ENCODE measurements at places on chromosomes 4 and X.

DNA sequence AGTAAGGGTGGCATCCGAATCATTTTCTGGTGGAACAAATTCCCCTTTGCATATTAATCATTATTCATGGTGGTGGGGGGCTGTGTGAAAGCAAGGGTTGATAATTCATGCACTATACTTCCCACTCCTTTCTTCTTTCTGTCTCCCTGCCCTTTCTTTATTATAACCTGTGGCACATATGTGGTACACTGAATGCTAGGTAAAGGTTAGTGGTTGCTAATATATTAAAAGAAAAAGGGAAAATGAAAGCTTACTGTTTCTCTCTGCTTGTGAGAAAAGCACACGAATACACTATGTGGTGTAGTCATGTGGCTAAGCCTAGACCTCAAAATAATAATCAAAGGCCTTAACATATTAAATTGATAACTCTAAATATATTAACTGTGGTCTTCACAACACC is 178.4 kb upstream of the RPS6KA3 start:
- no peak for DNase-seq

DNA sequence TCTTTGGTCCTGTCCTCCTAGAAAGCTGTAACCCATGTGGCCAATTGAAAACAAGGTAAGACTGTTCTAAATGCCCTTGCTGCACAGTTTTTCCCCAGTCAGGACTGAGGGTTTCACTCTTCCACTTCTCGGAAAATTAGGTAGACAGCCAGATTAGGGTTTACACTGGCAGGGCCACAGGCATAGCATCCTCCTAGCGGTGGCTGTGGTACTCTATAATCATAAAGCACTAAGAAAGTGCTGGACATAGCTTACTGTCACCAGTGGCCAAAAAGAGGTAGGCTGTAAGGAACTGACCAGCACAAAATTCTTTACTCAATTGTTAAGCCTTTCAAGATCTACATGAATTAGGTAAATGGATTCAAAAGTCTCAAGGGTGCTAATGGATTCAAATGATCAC is 11.6 kb upstream of the USP46 start:
- no peak for DNase-seq

DNA sequence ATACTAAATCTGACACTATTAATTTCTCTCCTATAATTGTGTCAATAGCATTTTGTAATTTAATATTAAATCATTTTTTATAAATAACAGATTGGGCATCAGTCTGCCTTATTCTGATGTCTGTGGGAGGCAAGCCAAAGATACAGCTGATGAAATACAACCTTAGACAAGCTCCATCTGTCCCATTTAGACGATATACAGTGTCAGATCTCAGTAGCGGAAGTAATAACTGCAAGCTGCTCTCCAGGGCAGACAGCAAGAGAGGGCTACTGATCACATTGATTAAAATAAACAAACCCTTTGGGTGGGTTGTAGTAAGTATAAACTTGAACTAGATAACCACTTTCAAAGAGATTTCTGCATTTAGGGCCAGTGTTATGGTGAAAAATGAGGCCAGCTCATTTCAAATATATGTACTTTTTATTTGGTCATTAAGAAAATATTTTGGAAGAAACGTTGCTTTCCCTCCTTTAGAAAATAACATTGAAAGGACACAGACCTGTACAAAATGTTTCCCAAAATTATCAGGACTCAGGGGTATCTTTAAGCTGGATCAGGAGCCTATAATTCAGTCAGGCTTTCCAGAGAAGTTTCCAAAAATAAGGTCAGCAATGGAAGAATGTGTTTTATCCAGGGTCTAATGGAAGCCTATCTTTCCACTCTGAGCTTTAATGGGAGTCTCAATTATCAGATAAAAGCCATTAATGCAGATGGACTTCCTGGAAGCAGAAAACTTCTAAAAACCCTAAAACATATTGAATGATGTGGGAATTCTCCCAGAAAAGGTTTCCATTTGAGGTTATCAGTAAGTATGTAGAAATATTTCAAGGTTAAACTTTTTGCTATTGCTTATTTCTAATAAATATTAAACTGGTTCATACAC is 1028.8 kb upstream of the IGFBP7 start:
- no peak for DNase-seq

GRCh38 chrX:10931976-10932375 is 179.2 kb upstream of the HCCS start:
- DNase-seq: no peak

DNA sequence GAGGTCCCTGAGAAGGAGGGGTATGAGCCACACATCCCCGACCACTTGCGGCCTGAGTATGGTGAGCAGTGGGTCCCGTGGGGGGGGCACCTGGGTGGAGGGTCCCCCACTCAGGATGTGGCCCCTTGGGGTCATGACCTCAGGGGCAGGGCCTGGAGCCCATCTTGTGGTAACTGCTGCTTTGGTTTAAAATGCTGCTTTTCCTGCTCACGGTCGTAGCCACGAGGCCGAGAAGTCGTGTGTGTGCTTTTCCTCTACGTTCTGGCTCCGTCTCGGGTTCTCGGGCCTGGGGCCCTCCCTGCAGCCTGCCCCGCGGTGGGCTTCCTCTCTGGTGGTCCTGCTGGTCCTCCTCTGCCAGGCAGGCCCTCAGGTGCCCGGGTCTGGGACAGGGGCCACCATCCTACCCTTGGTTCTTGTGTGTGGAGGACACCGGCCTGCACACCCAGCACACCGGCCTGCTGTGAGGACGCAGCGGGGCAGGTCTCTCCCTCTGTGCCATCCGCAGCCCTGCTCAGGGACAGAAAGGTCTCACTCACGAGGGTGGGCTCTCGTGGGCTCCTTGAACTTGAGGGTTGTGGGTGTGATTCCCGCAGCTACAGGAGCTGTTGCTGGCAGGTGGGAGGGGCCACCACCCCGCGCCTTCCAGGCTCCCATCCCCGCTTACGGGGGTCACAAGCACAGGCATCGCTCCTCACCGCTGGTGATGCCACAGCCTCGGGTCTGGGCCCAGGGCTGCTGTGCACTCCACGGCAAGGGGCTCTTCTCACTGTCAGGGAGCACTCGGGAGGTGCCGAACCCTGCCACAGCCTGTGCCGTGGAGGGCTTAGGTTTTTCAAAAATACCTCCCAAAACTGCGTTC is 19.6 kb downstream of the UVSSA start:
- no peak for DNase-seq

GRCh38 chr4:89119836-89120235 is 8.5 kb downstream of the TIGD2 start:
- DNase-seq: no peak

- no peak for DNase-seq
Observed at GRCh38 chr4:153010146-153010545, 74.0 kb downstream of the FHDC1 start.

GRCh38 chr4:156390599-156391324 is 437.1 kb upstream of the CTSO start:
- DNase-seq: no peak

DNA sequence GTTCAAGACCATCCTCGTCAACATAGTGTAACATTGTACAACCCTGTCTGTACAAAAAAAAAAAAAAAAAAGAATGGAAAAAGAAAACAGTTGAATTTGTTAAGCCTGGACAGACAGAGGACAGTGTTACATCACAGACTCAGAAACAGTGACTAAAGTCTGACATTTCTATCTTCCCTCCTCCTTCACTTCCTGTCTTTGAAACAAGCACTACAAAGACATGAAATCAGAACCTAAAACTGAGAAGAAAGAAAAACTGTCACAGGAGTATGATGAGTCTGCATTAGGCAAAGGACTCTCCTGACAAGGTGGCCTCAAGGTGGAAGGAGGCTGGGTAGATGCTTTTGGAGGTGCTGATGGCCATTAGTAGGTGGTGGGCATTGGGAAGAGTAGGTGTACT is 126.7 kb downstream of the RBM47 start:
- DNase-seq: no peak

DNA sequence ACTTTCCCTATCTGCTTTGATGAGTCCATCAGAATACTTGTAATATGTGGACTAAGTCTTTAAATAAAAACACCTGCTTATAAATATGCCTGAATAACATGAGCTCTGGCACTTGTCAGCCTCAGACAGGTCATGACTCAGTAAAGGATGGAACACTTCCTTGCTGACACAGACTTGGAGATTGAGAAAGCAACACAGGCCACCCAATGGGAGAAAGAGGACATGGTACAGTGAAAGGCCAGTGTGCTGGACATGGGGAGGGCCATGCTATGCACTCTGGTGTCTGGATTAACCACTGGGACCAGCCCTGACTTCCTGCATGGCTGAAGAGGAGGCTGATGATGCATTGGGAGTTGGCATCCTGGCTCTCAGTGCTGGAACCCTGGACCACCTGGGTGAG is 149.5 kb downstream of the DHRSX start:
- no peak for DNase-seq

- DNase-seq: no peak
Observed at GRCh38 chr4:153464068-153464467, 2.1 kb upstream of the TMEM131L start.

GRCh38 chrX:20263474-20263873 is 3.2 kb downstream of the RPS6KA3 start:
- no peak for DNase-seq

- DNase-seq: no peak
Observed at GRCh38 chr4:2599304-2599654, 62.8 kb downstream of the FAM193A start.

DNA sequence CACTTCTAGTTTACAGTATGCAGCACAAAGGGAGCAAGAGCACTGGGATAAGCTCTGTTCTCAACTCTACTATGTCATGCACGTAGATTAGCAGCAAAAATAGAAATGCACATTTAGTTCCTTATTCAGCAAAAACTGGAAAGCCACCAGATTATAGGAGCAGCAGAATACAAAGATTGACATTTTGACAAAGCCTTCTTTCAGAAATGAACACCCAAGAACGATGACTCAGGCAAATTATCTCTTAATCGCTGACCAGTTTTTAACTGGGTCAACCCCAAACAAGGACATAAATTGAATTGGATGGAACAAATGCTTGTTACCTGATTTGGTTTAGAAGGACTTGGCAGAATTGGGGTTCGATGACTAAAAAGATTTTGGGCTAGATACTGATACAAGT is 775.3 kb upstream of the HS3ST1 start:
- DNase-seq: no peak

DNA sequence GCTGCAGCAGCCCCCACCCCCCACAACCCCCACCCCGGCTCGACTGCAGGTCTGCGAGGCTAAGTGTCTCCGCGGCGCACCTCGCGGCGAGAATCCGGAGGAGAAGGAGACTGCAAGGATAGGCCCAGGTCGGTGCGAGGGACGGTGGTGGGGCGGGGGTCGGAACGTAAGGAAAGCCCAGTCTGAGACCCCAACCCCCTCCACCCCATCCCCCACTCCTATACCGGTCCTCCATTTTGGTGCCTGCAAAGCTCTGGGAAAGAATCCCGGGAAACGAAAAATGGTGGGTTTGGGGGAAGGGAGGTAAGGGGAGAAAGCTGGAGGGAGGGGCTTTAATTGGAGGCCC is 614 bp downstream of the BEX3 start:
- no peak for DNase-seq

DNA sequence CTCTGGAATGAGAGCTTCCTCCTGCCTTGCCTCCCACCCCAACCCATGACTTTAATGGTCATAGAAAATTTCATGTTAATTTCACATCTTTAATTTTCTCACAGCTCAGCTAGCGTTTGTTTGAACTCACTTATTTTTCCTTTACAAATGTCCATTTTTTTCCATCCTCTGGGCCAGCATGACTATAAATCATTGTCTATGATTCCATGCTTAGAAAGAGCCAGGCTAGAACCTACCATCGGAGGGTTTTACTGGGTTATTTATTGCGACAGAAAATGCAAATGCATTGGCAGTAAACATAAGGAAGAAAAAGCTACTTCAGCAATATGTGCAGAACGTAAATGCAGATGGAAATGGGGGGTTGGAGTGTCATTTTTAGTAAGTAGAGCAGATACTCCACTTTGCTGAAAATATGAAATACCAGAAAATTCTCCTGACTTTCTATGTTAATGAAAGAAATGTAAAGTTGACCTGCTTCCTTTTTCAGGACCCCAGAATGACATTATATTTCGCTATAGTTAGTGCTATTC is 37.1 kb downstream of the LGI2 start:
- no peak for DNase-seq

DNA sequence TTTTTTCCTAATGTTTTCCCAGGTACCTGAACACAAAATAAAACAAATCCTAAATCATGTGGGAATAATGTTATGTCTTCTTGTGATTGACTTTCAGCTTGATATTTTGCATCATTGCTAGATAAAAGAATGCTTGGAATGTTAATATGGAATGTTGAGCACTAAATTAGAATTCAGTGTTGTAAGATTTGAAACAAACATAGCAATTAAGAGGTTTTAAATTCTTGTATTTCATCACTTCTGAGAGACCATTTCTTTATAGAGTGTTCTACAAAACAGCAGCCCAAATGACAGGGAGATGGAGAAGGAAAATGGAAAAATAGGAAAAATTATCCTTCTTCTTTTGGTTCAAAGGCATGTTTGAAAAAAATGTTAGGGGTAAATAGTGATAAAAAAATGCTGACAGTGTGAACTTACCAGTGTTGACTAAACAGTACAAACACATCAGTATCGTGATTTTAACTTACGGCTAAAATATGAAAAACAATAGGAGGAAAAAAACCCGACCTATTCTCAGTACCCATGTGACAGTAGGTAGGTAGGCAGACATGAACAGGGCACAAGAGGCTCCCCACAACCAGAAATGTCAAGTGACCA is 102.6 kb upstream of the PDE5A start:
- DNase-seq: no peak

DNA sequence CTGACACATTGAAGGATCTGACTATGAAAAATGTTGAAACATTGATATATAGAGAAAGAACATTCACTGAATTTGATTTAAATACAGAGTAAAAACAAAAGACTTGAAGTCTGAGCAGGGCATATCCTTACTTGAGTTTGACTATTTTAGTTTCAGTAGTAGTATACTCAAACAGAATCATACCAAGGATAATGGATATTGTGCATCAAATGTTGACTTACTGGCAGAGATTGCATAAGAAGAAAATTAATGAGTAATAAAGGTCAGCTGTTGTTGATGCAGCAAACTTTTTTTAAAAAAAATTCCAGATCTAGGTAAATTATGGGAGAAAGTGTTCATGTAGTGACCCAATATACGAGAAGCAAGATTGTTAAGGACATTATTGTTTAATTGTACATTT is 94.5 kb upstream of the APOOL start:
- no peak for DNase-seq

DNA sequence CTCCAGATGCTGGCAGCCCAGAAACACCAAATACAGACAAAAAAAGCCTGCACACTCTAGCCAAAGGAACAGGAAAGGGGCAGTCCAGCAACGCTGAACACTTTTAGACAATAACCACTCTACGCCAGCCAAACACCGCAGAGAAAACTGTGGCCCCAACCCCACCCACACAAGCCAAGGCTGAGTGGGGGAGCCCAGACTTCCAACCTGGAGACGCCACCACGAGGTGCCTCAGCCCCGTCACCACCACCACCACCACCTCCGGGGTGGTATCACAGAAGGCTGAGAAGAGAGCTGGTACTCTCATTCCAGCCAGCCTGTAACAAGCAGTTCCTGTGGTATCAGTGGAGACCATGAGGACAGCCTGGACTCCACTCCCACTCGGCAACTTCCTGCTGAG is 22.8 kb downstream of the MEPE start:
- no peak for DNase-seq

All from stimulated activated CD4-positive, alpha-beta T cell treated with anti-CD3 and anti-CD28 coated beads, Interleukin-12 subunit alpha, Interleukin-12 subunit beta, amount 100 ng/mL, for 24 hours (primary cell).